Trophoblast cell (in vitro differentiated cells and primary cell): ENCODE measurements at places on chromosomes 1 and 21.

DNA sequence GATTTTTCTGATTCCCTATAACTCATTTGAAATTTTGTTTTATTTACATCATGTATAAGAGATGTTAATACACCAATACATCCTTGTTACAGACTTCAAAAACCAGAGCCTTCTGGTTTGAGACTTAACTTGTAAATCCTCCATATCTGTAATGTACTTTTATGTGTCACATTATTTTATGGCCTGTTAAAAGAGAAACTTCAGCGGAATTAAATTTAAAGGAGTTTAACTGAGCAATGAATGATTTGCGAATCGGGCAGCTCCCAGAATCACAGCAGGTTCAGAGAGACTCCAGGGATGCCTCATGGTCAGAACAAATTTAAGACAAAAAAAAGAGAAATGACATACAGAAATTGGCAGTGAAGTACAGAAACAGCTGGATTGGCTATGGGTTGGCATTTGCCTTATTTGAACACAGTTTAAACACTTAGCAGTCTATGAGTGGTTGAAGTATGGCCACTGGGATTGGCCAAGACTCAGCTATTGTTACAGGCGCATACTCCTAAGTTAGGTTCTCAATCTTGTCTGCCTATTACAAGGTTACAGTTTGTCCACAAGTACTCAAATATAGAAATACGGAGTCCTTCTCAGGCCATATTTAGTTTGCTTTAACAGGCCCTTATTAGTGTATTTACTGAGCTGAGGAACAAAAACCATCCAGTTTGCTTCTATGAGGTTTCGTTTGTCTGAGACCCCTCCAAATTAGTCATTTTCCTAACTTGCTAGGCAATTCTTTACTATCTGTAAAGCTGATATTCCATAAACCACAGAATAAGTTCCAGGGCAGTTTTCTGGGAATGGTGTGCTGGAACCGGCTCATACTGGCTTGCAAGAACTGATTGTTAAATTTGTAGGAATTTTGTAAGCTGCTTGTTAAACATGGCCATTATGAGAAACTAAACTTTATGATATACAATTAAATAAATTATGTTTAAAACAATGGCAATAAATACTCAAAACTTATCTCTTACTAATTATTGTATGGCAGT is 56.2 kb upstream of the WDR26 start:
- H3K4me3 ChIP-seq, result no peak overlapping the region
- no peak overlapping the region for H3K27ac ChIP-seq
- no peaks in the 10 kb centered on the region for H3K36me3 ChIP-seq
- no peak for DNase-seq

GRCh38 chr1:224763126-224763775 is 147.1 kb downstream of the CNIH3 start:
- no peak overlapping the region for H3K4me3 ChIP-seq
- no peaks in the 10 kb centered on the region for H3K27me3 ChIP-seq
- no peaks in the 10 kb centered on the region for H3K4me1 ChIP-seq
- no peak for DNase-seq
- H3K36me3 ChIP-seq, result no peaks in the 10 kb centered on the region
- no peak overlapping the region for H3K27ac ChIP-seq

GRCh38 chr1:210076620-210077019 is 138.6 kb downstream of the SYT14 start:
- H3K4me3 ChIP-seq, result no peak overlapping the region
- no peaks in the 10 kb centered on the region for H3K36me3 ChIP-seq
- no peaks in the 10 kb centered on the region for H3K27me3 ChIP-seq

DNA sequence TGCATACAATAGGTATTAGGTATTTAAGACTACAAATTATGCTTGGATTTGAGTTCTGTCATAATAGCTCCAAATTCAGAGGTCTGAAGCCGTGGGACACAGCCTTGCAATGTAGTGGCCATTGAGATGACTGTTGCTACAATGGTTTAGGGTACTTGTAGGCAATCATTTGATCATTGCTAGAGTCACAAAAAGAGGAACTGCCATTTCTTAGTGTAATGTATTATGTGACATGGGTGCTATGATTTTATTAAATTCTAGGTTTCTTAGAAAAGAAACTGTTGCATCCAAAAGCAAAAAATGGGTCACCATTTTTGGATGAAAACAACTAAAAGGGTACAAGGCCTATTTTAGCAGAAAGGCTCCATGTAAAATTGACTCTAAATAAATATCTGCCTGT is 129.9 kb upstream of the ZNF644 start:
- no peak for DNase-seq
- no peaks in the 10 kb centered on the region for H3K27me3 ChIP-seq
- H3K4me1 ChIP-seq, result peaks cover 2% of the 10 kb centered on the region
- H3K36me3 ChIP-seq, result no peaks in the 10 kb centered on the region
- H3K27ac ChIP-seq, result no peak overlapping the region

GRCh38 chr1:157542676-157543075 is 9.6 kb downstream of the FCRL5 start:
- DNase-seq, result no peak
- H3K4me1 ChIP-seq, result no peaks in the 10 kb centered on the region
- H3K27me3 ChIP-seq, result no peaks in the 10 kb centered on the region

- H3K4me1 ChIP-seq, result no peaks in the 10 kb centered on the region
- peak; percentile 31 for DNase-seq
- no peak overlapping the region for H3K27ac ChIP-seq
These were observed 487.3 kb upstream of the PTBP2 start for GRCh38 chr1:96234299-96234698.
